ENCODE measurements at places on chromosomes 11 and 22. TPM values are rescaled to one million over a fixed set of nuclear protein-coding genes. Genes with fewer than 3 reads are reported as not detected.

The GDPD4 gene
- total RNA-seq: not detected

The SHANK2 gene
- 1.7 TPM for total RNA-seq

The TMEM123 gene
- total RNA-seq: 191 TPM

The NAALAD2 gene
- total RNA-seq: 9.8 TPM

- no peak for DNase-seq
These were observed 22.8 kb downstream of the CASP5 start for GRCh38 chr11:105000167-105000566.

DNA sequence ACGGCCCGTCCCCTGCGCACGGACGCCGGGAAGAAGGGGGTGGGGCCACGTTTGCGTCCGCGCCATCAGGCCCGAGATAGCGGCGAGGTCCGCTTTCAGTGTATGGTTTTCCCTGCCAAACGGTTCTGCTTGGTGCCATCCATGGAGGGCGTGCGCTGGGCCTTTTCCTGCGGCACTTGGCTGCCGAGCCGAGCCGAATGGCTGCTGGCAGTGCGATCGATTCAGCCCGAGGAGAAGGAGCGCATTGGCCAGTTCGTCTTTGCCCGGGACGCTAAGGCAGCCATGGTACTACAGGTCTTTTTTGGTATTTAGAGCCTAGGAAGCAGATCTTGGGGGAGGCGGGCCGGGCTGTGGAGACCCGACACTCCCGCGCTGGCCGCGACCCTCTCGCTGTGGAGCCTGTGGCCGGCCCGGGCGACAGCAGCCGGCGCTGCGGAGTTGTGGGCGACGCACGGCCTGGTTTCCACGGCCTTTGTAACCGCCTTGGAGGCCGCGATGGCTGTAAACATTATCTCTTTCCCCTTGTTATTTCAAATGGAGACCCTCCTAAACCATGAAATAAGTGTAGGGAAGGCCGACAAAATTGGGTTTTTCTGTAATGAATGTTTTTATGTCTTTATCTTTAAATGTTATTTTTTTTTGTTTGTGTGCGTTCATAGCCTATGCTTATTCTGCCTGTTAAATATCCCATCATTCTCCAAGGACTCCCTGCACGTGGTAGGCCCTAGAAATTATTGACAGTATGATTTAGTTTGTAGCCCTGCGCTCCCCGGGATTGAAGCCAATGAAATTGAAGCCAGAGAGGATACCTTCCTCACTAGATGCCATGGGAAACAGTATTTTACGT, at the start of gene AASDHPPT:
Gene AASDHPPT, plus strand, starts transcription at position 54 of the 847 bp plus-strand sequence. Its CDS starts 49 bp downstream, at position 103.
- peak; percentile 16 for DNase-seq

Data from tibial nerve (tissue), 4 donors.